ENCODE measurements at places on chromosomes 5 and 9. TPM values are rescaled to one million over a fixed set of nuclear protein-coding genes. Genes with fewer than 3 reads are reported as not detected.
A peak's percentile ranks its signal among the peaks of the same experiment; 100 is the strongest.

AK8 gene
- polyA plus RNA-seq: 8.6 TPM

SLC6A7 gene
- not detected for polyA plus RNA-seq

PAIP1 gene
- 20.4 TPM for polyA plus RNA-seq

DNA sequence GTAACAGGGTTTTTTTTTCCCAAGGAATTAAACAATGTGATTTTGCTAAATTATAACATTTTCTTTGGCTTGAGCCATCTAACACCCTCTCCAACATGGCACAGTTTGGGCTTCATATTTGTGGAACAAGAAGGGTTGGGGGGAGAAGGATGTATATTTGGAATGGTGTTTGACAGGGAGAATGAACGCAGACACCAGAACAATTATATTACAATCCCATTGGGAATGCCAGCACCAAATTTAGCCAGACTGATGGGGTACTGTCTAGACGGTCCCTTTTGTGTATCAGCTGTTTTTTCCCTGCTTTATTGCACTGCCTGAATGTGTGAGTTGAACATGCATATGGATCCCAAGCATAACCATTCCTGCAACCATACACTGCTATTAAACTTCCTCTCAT, 130.9 kb upstream of the TMEM161B start:
- H3K4me1 ChIP-seq: no peaks in the 10 kb centered on the region
- peaks cover 6% of the 10 kb centered on the region for H3K27me3 ChIP-seq
- H3K4me3 ChIP-seq: no peak overlapping the region

DNA sequence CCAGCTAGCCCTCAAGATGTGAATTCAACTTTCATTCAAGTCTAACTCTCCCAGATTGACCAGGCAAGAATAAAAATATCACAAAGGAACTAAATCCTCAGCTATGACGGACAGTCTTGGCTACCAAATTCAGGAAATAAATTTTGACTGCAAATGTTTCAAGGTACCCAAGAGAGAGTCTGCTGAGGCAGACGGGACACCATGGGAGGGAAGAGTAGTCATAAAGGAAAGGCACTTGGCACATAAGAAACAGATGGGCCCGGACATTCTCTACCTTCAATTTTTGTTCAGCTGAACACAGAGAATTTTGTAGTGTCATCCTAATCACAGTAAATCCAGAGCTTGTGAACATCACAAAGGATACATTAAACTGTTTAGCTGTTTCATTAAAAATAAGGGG, 390.0 kb downstream of the DTWD2 start:
- DNase-seq: no peak
- no peaks in the 10 kb centered on the region for H3K27me3 ChIP-seq
- H3K36me3 ChIP-seq: no peaks in the 10 kb centered on the region
- H3K4me1 ChIP-seq: no peaks in the 10 kb centered on the region

GRCh38 chr9:3256571-3257330, 269.1 kb downstream of the RFX3 start:
- no peak for DNase-seq
- peaks cover 34% of the 10 kb centered on the region for H3K36me3 ChIP-seq
- no peaks in the 10 kb centered on the region for H3K4me1 ChIP-seq
- H3K4me3 ChIP-seq: no peak overlapping the region

AGXT2 gene
- not detected for polyA plus RNA-seq

GRCh38 chr5:74055486-74056106, 429.6 kb downstream of the ARHGEF28 start:
- H3K4me1 ChIP-seq: no peaks in the 10 kb centered on the region
- H3K27ac ChIP-seq: no peak overlapping the region
- H3K36me3 ChIP-seq: no peaks in the 10 kb centered on the region
- H3K4me3 ChIP-seq: no peak overlapping the region
- DNase-seq: no peak

PCDHB10 gene
- polyA plus RNA-seq: not detected

DNA sequence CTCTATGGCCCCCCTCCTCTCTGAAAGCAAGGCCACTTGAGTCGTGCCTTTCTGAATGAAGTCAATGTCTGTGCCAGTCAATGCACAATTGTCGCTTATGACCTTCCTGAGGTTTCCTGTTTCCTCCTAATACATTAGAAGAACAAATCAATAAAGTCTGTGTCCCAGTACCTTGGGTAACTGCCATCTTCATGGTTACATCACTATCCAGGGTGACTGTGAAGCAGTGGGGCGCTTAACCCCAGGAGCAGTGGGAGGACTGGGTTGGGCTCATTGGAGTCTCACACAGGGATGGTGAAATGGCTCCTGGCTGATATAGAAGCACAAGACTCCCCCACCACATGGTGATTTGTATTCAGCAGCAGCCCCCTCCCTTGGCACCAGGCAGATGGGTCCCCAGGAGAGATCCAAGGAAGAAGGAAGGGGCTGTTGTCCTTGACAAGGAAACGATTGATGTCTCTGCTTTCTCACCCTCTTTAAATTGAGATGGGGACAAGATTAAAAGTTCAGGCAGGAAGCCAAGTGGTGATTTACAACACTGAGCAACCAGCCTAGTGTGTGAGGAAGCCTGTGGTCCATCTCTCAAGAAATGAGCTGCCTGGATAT, 261.9 kb upstream of the ZNF462 start:
- H3K36me3 ChIP-seq: no peaks in the 10 kb centered on the region
- H3K4me3 ChIP-seq: no peak overlapping the region
- no peaks in the 10 kb centered on the region for H3K27me3 ChIP-seq
- no peaks in the 10 kb centered on the region for H3K4me1 ChIP-seq
- no peak overlapping the region for H3K27ac ChIP-seq
- no peak for DNase-seq

DNA sequence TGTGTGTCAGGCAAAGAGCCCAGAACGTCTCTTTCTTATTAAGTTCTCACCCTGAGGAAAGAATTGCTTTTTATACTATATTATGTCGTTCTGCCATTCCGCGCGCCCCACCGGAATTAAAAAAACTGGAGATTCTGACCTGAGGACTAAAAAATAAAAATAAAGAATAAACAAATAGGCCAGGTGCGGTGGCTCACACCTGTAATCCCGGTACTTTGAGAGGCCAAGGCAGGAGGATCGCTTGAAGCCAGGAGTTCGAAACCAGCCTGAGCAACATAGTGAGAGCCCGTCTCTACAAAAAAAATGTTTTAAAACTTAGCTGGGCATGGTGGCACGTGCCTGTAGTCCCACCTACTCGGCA, 677 bp upstream of the DYNC2I2 start:
- no peaks in the 10 kb centered on the region for H3K27me3 ChIP-seq
- peak overlapping the region; percentile 95 for H3K27ac ChIP-seq
- DNase-seq: no peak
- no peaks in the 10 kb centered on the region for H3K36me3 ChIP-seq

PCDHB16 gene
- polyA plus RNA-seq: not detected

BARHL1 gene
- not detected for polyA plus RNA-seq

DNA sequence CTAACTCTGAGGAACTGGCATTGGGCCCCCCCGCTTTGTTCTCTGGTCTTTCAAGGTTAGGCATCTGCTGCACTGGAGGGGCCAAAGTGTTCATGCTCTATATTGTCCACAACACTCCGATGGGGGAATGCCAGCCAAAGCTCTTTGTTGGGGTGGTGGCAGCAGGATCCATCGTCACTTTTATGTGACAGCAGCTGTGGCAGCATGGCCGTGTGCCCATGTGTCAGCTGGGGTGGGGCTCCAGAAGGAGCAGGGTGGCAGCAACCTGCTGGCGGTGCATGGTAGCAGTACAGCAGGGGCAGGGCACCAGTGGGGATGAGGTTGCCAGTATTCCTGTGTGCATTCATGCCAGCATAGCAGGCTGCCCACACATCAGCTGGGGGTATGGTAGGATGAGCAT, 28.2 kb downstream of the ITGA2 start:
- H3K4me1 ChIP-seq: no peaks in the 10 kb centered on the region
- H3K27me3 ChIP-seq: no peaks in the 10 kb centered on the region
- no peak overlapping the region for H3K4me3 ChIP-seq
- H3K27ac ChIP-seq: no peak overlapping the region
- DNase-seq: no peak
- H3K36me3 ChIP-seq: no peaks in the 10 kb centered on the region

DNA sequence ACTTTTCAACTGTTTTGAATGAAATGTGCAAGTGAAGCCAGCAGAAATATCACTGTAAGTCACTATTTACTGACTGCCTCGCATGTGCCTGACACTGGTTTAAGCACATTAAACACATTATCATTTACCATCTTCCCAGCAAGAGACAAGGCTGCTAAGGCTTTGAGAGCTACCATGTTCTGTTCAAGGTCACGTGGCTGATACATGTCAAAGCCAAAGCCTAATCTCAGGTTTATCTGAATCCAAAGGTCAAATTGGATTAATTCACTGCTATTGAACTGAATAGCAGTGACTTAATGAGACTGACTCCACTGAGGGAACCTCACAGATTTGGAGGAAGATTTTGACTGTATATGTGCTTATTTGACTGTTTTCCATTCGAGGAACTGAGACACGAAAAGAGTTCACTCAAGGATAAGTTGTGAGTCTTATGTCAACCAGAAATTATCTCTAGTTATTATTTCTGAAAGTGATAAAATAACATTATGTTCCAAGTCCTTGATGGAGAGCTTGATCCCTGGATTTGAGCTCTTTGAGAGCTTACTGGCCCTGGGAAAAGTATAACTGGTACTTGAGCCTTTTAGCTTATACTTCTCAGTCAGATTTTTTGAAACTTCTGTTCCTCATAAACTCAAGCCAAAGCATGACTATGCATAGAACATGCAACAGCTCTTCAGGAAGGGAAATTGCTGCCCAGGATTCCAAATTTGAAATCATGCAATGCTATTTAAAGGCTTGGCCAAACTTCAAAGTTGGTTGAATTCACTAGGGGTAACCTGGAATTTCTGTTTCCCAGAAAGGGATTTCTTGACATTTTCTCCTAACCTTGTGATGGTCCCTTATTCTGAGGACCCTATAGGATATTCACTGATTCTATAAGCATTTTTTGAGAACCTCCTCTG, 23.4 kb upstream of the ARHGAP26 start:
- H3K36me3 ChIP-seq: no peaks in the 10 kb centered on the region
- no peak overlapping the region for H3K4me3 ChIP-seq
- peaks cover 5% of the 10 kb centered on the region for H3K27me3 ChIP-seq
- no peak for DNase-seq
- H3K27ac ChIP-seq: no peak overlapping the region

TEK gene
- polyA plus RNA-seq: not detected

SPATA31D4 gene
- polyA plus RNA-seq: not detected

- H3K4me3 ChIP-seq: no peak overlapping the region
- H3K36me3 ChIP-seq: no peaks in the 10 kb centered on the region
- no peak overlapping the region for H3K27ac ChIP-seq
- peaks cover 5% of the 10 kb centered on the region for H3K27me3 ChIP-seq
Observed at GRCh38 chr5:96569770-96570169, 92.4 kb upstream of the CAST start.

- no peak overlapping the region for H3K4me3 ChIP-seq
- H3K4me1 ChIP-seq: no peaks in the 10 kb centered on the region
- DNase-seq: no peak
- H3K27me3 ChIP-seq: no peaks in the 10 kb centered on the region
- H3K36me3 ChIP-seq: no peaks in the 10 kb centered on the region
- no peak overlapping the region for H3K27ac ChIP-seq
Observed at GRCh38 chr9:77960356-77961153, 71.1 kb downstream of the GNAQ start.

TSLP gene
- polyA plus RNA-seq: not detected
